Breast epithelium (tissue), 4 donors: ENCODE measurements at places on chromosomes 2 and 18. TPM values are rescaled to one million over a fixed set of nuclear protein-coding genes. Genes with fewer than 3 reads are reported as not detected.

MRPS9 gene
- total RNA-seq, result 26.3 TPM

M1AP gene
- total RNA-seq, result 3.4 TPM

IL36RN gene
- total RNA-seq, result not detected

UGT1A8 gene
- total RNA-seq, result not detected

UGP2 gene
- 337 TPM for total RNA-seq

LIMS3 gene
- total RNA-seq, result 1.6 TPM

IGFBP5 gene
- 161 TPM for total RNA-seq

SERPINB5 gene
- 12.6 TPM for total RNA-seq

PPM1B gene
- total RNA-seq, result 37.7 TPM

CHRNG gene
- total RNA-seq, result not detected

MC4R gene
- total RNA-seq, result not detected

CROCC2 gene
- not detected for total RNA-seq

SIX3 gene
- total RNA-seq, result not detected

UGT1A6 gene
- total RNA-seq, result not detected

CNTNAP5 gene
- 0.66 TPM for total RNA-seq

PHLPP1 gene
- 19.9 TPM for total RNA-seq

- no peak for DNase-seq
Observed at GRCh38 chr2:38432820-38433606, 55.9 kb upstream of the ATL2 start.

DNA sequence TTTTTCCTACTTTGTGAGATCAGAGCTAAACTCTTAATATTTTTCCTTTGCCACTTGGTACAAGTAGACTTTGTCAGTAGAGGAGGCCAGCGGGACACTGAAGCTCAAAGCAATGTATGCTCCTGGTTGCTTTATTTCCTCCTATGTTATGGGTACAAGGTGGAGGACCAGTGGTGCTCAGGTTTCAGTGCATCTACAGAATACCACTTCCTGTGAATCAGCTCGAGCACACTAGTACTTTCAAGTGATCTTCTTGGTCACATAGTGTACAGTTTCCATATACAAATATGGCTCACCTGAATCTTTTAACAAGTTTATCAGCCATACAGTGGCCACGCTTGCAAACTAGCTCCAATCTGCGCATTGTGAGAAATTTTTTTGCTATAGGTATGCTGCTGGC is 1674.8 kb upstream of the TMEFF2 start:
- DNase-seq, result no peak

DNA sequence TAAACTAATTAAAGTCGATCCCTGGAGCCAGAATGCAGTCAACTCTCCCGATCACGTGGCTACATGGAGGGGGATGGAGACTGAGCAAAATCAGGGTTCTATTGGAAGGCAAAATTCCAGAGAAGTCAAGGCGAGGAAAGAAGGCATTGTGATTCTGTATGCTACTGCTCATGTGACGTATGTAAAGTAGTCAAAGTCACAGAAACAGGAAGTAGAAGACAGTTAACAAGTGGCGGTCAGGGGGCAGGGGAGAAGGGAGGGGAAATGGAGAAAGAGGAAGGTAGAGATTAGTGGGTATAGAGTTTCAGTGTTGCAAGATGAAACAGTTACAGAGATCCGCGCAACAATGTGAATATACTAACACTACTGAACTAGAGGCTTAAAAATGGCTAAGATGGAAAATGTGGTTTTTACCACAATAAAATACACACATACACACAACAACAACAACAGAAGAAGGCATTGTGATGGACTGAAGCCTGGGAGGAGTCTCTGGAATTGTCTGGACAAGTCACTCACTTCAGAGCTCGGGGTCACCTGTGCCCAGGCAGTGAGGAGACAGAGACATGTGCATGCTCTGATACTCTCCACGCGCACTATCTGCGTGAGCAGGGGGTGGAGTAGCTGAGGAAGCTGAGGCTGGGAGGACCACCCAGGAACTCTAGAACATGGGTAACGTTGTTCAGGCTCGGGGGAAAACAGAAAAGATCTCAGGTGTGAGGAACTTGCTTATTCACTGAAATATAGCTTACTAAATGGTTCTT is 89.9 kb upstream of the CDCA7 start:
- no peak for DNase-seq

DNA sequence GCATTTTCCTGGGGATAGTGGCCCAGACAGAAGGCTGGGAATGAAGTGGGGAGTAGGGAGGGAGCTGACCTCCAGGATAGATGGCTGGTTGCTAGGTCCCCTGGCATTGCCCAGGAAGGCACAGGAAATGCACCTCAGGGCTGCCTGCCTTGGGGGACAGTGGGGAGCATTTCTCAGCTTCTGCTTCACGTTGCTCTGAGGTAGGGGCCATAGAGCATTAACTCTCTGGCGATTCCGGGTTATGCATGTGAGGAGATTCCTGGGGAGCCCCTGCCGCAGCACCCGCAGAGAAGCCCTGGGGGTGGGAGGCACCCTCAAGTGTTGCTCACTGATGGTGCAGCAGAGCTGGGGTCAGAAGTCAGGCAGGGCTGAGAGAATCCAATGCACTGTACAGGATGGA is 256.5 kb downstream of the CYP26B1 start:
- DNase-seq, result no peak

DNA sequence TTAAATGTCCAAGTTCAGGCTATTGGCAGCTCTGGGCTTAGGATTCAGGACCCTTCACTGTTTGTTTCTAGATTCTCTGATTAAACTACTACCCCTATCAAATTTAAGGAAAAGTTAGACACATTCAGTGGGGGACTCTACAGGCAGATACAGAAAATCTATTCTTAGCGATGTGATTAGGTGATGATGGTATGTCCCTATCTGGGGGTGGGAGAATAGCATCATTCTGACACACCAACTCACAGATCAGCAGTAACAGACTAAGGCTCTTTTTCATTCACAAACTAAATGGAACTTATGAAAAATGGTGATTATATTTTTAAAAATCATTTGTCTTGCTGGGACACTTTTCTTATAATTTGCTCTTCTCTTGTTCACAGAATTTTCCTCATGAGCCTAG is 232.9 kb upstream of the CDH2 start:
- DNase-seq, result no peak

DNA sequence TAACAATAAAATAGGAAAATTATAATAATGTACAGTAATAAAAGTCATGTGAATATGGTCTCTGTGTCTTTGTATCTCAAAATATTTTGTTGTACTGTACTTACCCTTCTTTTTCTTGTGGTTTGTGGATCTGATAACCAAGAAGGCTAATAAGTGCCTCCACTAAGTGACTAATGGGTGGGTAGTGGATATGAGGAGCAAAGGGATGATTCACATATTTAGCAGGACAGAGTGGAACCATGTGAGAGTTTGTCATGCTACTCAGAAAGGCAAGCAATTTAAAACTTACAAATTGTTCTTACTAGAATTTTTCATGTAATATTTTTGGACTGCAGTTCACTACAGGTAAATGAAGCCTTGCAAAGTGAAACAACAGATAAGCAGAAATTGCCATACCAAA is 1241.2 kb upstream of the CDH2 start:
- no peak for DNase-seq

GRCh38 chr2:236787885-236788284 is 218.3 kb downstream of the ACKR3 start:
- no peak for DNase-seq

DNA sequence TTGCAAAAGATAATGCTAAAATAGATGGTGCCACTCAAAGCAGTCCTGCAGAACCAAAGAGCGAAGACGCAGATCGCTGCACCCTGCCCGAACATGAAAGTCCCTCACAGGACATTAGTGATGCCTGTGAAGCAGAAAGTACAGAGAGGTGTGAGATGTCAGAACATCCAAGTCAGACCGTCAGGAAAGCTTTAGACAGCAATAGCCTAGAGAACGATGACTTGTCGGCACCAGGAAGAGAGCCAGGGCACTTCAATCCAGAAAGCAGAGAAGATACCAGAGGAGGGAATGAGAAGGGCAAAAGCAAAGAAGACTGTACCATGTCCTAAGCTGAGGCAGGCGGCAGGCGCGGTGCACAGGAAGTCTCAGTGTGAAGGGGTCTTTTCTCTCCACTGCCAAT is 34.8 kb upstream of the RBM44 start:
- DNase-seq, result no peak

DNA sequence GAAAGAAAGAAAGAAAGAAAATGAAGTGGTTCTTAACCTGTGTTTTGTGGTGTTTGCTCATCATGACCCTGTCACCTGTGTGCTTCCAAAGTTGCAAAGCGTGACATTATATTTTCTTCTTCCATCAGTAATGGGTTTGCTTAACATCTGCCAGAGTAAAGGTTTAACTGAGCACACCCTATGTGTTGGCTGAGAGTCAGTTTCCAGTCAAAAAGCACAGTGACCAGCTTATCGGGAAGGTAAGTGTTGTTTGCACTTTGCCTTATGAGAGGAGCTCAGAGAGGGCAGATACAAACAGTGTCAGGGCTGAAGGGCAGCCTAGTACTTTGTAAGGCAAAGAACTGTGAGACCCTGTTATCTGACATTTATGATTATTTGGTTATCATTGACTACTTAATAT is 406.2 kb upstream of the CWC22 start:
- DNase-seq, result no peak

DNA sequence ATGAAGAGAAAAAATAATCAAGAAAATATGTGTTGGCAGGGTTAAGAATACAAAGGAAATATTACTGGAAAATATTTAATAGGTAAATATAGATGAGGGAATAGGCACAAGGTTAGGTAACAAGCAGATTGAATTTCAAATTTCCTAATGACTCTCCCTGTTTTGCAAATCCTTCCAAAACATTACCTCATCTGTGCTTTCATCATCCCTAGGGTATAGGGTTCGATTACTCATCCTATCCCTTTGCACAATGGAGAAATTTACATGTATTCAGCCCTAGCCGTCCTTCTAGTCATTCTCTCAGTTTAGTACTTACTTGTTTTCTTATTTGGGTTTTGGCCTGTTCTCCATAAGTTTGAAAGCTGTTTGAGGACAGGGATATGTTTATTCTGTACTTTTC is 864.6 kb upstream of the FSHR start:
- DNase-seq, result no peak

DNA sequence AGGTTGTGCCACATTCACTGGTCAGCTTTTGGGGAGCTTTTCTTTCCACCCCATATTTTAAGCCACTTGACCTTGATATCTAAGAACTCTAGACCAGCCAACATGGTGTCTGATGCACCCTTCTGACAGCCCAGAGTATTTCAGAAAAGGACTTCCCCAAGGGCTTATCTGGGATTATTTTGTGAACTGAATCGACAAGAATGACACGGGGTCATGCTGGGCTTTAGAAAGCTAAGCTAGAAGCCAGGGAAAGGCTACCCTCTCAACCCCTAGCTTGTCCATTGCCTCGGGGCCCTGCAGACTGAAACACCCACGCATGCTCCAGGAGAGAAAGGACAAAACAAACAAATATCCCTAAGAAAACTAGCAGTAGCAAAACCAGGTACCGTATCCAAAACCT is 16.0 kb downstream of the SLC4A5 start:
- DNase-seq, result no peak

DNA sequence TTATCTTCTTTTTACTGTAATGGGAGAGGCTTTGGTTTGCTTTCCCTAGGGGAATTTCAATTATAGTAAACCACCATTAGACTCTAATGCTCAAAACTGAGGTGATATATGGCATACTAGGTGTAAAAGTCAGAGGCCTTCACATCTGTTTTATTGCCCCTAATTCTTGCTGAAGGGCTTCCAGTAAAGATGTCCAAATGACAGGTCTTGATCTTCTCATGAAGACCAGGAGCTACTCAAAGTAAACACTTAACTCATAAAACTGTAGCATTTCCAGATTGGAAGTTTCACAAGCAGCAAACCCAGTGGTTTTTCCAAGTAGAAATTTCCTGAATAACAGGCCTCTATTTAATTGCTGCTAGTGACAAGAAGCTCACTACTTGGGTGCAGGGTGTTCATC is 286.8 kb downstream of the RBM43 start:
- DNase-seq, result no peak

GRCh38 chr18:75267643-75268363 is 57.2 kb downstream of the TSHZ1 start:
- no peak for DNase-seq

- DNase-seq, result no peak
Observed at GRCh38 chr2:41878716-41879234, 169.0 kb upstream of the PKDCC start.

DNA sequence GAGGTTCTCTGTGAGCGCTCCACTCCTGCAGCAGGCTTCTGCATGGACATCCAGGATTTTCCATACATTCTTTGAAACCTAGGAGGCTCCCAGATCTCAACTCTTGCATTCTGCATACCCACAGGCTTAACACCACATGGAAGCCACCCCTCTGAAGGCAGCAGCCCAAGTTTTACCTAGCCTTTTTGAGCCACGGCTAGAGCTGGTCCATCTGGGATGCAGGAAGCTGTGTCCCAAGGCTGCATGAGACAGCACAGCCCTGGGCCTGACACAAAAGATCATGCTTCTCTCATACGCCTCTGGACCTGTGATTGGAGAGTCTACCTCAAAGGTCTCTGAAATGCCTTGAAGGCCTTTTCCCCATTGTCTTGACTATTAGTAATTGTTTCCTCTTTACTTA is 53.6 kb upstream of the RPRM start:
- DNase-seq, result no peak

- no peak for DNase-seq
Observed at GRCh38 chr2:128797937-128798336, 479.3 kb upstream of the HS6ST1 start.

- no peak for DNase-seq
Observed at GRCh38 chr2:54047091-54047490, 68.3 kb upstream of the ACYP2 start.

- DNase-seq, result no peak
Observed at GRCh38 chr2:137838255-137839092, 125.8 kb upstream of the HNMT start.
